ENCODE measurements at places on chromosomes 2 and 18. TPM values are rescaled to one million over a fixed set of nuclear protein-coding genes. Genes with fewer than 3 reads are reported as not detected.

DNA sequence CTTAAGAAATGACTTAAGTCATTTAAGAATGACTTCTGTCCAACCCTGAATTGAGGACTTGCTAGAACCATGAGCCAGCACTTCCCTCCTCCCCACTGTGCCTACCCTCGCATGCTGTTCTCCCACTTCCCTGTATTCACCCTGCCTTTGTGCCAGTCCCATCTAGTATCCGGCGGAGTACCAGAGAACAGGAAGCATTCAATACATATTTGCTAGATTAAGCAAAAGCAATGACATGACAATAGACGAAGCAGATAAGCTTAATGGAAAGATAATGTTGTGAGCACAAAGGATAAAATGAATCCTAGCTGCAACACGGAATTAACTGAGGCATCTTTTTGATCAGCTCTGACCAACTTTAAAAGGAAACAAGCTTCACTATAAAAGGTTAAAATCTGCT lies 328.5 kb downstream of the TDRD15 start:
- DNase-seq, result no peak

DNA sequence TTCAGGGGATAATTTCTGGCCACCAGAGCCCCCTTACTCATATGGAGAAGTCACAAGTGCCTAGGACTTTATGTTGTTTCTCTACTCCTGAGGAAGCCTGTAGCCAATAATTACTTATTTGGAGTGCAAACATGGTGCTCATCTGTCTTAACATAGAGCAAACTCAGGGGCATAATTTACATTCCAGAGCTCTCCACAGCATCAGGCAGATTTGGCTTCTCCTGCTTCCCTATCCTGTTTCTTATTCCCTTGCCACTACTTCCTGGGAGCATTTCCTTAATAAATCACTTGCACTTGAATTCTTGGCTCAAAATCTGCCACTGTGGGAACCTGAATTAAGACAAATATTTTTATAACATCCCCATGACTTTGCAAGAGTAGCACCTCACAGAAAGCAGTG lies 960.9 kb downstream of the SOCS6 start:
- DNase-seq, result no peak

GRCh38 chr2:108909275-108909823 lies 79.7 kb downstream of the EDAR start:
- no peak for DNase-seq

DNA sequence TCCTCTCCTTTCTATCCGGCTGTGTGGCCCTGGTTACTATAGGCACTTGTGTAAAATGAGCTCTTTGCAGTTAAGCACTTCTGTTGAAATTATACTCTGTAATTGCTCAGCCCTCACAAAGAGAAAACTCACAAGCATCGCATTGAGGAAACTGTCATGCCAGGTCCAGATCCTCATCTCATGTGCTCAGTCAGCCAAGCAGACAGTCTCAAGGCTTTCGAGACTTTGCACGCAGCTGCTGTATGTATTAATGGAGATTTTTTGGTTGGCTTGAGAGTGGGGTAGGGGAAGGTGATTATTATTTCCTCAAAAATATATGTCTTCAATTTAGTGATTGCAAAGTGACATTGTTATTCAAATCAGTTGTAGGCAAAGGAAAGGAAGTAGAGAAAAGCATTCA lies 33.0 kb upstream of the PHLPP1 start:
- DNase-seq, result no peak

Gene KIAA2012
- not detected for total RNA-seq

- DNase-seq, result no peak
Measured at GRCh38 chr2:190318931-190319554, 583 bp downstream of the HIBCH start.

DNA sequence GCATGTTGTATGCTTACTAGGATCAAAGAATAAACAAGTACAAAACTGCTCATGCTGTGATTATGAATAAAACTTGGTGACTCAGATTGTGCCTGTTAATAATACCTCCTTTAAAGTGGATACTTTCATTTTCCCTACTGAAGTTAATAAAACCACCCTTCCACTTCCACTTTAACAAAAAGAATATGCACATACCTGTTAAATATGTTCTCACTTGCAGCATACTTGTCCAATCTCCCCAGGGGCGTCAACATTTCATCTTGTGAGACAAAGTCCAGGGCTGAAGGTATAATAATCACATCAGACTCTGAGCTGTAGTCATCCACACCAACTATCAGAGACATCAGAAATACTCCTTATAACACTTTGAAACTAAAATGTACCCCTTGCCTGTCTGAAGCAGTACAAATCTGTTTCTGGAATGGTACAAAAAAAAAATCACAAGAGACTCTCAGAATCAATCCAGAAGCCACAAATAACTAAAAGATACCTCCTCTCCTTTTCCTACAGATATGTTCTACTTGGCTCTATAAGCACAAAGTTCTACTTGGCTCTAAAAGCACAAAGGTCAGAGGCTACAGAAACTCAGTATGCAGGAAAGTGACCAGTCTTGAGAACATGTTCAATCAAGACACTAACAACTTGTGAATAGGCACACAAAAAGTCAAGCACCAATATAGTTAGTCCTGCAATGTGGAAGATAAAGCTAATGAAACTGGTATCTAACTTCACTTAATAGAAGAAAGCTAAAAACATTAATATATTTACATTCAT lies 19.3 kb downstream of the PPP4R1 start:
- no peak for DNase-seq

GRCh38 chr2:45883603-45884000 lies 232.1 kb downstream of the PRKCE start:
- no peak for DNase-seq

GRCh38 chr2:120422465-120423160 lies 76.7 kb downstream of the INHBB start:
- no peak for DNase-seq

DNA sequence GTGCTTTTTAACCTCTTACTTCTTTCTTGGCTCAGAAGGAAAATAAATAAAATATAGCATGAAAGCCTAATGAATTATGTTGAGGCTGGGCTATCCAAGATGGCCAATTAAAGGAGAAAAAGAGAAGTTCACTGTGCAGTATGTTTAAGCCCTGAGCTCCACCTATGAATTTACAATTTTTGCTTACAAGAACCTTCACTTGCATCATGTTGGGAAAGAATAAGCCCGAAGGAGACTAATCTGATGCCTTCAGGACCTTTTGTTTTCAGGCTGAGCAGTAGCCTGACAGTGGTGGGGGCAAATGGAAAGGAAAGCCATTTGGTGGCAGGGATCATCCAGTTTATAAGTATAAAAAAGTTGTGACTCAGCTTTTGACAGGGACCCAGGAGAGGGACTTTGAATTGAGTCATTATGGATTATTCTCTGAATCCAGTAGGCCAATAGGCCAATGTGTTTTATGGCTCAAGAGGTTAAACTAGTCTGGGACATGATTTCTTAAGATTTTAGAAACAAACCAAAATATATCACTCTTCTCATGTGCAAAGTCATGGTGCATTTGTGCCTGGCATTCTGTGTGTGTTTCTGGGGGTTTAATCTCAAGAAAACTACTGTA lies 56.9 kb downstream of the E2F6 start:
- DNase-seq, result no peak
